ENCODE measurements at places on chromosomes 6 and 20. TPM values are rescaled to one million over a fixed set of nuclear protein-coding genes. Genes with fewer than 3 reads are reported as not detected.

TBCC gene
- total RNA-seq = 18.7 TPM

NTSR1 gene
- total RNA-seq = not detected

- no peak for DNase-seq
Measured at GRCh38 chr6:150631283-150631983, 31.7 kb downstream of the PLEKHG1 start.

SIRPD gene
- total RNA-seq = not detected

ERVFRD-1 gene
- total RNA-seq = 0.12 TPM

DNA sequence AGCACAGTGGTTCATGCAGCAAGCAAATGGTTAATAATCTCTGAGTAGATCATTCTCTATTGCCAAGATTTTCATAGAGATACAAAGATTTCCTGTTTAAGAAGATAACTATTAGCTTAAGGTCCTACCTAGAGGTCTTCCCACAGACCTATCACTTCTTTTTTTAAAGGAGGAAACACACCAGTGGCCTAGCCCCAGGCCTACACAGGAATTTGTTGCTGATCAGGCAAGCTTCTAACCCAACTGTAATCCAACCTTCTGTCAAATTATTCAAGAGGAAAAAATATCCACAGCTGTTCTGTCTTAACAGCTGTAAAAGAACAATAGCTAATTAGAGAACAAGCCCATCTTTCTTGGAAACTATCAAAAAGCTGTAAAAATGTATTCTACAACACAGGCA lies 332.8 kb downstream of the BTBD9 start:
- DNase-seq = no peak

ENPP5 gene
- 6.1 TPM for total RNA-seq

DNA sequence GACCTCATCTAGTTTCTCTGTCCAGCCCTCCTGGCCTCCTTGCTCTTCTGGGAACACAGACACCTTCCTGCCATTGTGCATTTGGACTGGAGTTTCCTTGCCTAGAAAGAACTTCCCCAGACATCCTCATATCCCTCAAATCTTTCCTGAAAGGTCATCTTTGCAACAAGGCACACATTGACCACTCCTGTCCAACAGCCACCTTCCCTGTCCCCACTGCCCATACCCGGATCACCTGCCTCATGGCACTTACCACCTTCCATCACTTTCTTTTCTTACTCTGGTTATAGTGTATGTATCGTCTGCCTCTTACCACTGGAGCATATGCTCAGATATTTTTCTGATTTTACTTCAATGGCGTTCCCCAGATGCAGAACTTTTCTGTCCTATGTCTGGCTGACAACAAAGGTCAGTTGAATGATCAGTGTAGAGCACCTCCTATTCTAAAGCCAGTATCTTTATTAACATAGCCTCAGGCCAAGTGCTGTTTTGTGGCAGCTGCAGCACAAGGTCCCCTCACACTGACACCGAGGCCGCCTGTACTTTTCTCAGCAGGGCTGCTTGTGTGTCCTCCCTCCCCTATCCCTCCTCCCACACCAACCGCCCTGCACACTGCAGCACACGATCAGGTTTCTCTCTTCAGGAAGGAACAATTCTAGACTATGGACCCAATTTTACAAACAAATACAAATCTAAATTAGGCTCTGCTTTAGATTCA lies 4.1 kb downstream of the HLA-C start:
- no peak for DNase-seq

DNA sequence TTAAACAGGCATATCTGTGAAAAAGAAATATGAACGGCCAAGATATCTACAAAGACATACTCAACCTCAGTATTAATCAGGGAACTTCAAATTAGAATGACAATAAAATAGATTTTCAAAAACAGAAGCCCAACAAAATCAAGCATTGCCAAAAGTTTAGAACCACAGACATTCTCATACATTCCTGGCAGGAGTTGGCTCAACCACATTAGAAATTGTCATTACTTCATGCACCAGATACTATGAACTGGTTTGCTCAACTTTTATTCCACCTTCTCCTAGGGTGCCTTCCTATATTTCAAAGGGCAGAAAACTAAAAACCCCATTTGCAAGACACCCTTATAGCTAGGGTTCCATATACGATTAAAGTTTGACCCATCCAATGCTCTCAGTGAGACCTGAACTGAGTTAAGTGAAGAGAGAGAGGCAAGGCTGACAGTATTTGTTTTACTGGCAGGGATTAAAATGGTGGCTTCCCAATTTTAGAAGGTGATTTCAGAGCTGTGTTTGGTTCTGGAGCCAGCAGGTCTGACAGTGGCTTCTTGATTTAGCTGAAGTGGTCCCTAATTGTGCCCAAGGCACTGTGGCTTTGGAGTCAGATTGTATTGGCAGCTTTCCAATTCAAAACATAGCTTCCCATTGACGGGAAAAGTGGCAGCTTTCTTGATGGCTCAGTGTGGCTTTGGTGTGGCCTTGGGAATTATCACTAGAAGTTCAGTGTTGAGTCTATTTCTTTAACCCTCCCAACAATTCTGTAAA lies 77.1 kb upstream of the CDYL start:
- no peak for DNase-seq

TRIM15 gene
- total RNA-seq = not detected

Data from ovary (tissue), 10 donors.